ENCODE measurements at places on chromosomes 3 and 15.

DNA sequence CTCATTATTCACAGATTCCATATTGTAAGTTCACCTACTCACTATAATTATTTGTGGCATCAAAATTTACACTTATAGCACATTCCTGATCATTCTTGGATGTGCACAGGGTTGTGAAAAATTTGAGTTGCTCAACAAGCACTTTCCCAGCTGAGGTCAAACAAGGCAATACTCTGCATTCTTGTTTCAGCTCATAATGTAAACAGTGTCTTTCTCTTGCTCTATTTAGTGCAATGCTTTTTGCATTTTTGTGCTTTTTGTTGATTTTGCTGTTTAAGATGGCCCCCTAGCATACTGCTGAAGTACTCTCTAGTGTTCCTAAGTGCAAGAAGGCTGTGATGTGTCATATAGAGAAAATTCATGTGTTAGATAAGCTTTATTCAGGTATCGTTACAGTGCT lies 66.7 kb upstream of the TNIK start:
- DNase-seq = no peak

DNA sequence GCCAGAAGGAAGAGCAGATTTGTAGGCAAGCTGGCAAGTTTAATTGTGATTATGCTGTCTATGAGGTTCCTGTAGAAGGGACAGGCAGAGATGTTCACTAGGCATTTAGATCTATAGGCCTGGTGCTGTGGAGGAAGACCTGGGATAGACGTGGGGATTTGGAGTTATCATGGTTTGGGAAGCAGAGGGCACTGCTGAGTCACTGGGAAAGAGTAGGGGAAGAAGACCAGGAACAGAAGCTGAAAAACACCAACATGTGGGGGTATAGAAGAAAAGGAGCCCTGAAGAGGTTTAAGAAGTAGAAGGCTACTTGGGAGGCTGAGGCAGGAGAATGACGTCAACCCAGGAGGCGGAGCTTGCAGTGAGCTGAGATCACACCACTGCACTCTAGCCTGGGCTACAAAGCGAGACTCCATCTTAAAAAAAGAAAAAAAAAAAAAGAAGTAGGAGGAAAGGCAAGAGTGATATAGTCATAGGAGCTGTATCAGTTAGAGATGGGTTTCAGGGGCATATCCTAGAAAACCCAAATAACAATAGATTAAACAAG lies 19.3 kb downstream of the GRK7 start:
- peak; percentile 25 for DNase-seq

- no peak for DNase-seq
Measured at GRCh38 chr3:86845726-86846125, 145.2 kb downstream of the VGLL3 start.

DNA sequence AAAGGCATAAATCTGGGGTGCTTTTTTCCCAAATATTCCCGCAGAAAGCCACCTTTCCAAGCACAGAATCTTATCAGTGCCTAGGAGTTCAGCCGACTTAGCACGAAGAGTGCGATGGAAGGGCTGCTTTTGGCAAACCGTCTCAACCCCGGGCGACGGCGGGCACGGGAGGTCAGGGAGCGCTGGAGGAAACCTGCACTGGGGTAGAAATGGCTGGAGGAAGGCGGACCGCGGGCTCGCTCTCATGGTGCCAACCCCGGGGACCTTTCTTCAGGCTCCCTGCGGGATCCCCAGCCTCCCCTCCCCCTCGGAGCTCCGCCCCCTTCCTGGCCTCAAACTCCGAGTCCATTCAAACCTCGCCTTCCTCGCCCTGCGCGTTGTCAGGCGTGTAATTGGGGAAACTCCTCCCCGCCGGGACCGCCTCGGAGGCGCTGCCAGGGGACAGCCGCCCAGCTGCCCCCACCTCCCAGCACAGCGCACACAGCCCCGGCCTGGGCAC lies at the start of gene GABRG3:
Gene GABRG3, plus strand, starts transcription at position 470 of the 499 bp plus-strand sequence.
- no peak for DNase-seq

- DNase-seq = no peak
Measured at GRCh38 chr3:125638799-125639198, 43.5 kb upstream of the OSBPL11 start.

- no peak for DNase-seq
Measured at GRCh38 chr3:169948559-169949448, 17.8 kb upstream of the SEC62 start.

- peak; percentile 50 for DNase-seq
Measured at GRCh38 chr3:176663837-176664831, 533.1 kb downstream of the TBL1XR1 start.

DNA sequence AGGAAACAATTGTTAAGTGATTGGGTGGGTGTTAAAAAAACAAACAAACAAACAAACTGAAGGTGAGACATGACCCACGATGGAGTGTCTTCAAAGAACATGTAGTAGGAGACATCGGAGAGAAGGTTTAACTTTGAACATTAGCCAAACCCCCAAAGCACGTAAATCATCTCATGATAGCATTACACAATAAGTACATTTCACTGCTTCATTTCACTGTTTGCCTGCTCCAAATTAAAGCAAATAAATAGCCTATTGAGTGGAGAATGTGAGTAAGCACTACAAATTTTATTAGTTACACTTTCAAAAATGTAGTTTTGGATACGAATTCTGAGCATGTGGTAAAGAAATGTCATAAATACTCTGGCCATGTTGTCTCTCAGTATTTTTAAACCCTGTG lies 287.0 kb downstream of the SI start:
- DNase-seq = no peak

DNA sequence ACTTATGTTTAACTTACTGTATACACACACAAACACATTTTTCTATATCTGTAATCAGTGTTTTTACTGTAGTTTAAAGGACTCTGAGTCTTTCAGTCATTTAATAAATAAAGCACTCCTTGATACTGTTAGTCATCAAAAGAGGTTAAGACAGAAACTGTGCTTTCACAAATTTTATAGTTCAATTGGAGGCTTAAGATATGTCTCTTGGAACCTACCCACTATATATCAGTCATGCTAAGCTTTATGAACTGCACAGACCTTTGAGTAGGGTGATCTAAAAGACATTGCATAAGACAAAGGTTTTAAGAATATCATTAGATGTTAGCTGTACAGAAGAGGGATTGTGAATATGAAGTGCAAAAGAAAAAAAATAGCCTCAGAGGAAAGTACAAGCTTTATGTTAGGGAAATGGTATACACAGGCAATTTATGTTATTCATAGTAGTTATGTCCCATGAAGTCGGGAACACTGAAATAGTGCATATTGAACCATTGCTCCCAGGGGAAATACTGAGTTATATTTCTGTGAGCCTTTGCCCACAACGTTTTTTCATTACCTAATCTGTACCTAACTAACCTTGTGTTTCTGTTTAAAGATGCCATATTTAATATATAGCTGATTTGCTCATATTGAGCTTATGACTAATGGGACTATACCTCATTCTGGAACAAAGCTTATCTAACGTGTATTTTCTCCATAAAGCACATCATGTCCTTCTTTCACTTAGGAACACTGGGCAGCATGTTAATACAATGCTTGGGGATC lies 19.7 kb downstream of the CHMP2B start:
- DNase-seq = no peak
